Heart left ventricle (tissue), 16 donors: ENCODE measurements at places on chromosomes 1 and 21.

- no peaks in the 10 kb centered on the region for H3K36me3 ChIP-seq
- no peaks in the 10 kb centered on the region for H3K4me1 ChIP-seq
- no peak overlapping the region for H3K27ac ChIP-seq
- no peak overlapping the region for H3K4me3 ChIP-seq
These were observed 194.7 kb upstream of the FMN2 start for GRCh38 chr1:239896980-239897379.

DNA sequence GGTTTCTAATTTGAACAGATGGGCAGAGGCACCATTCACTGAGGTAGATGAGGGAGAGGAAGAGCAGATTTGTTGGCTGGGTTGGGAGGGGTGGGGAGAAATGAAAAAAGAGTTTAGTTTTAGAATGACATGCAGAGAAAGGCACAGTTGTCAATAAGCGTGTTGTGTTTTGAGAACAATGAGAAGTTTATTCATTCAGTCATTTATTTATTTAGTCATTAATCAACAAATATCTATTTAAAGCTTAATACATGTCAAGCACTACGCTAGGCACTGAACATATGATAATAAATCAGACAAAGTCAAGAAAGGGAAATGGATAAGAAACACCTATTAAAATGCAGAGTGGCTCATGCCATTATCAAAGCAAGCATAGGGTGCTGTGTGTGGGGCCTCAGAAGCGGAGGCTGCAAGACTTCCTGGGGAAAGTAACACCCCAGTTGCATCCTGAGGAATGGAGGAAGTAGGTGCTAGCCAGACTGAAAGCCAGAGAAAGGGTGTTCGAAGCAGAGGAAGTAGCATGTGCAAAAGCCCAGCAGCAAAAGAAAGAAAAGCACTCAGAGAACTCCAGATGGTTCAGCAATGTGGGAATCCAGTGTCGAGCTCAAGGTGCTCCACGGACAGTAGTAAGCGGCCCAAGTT is 114.1 kb downstream of the RNF220 start:
- peaks cover 3% of the 10 kb centered on the region for H3K27me3 ChIP-seq
- H3K4me1 ChIP-seq, result peaks cover under 1% of the 10 kb centered on the region
- no peak overlapping the region for H3K27ac ChIP-seq
- DNase-seq, result no peak
- H3K36me3 ChIP-seq, result no peaks in the 10 kb centered on the region

- no peak overlapping the region for H3K4me3 ChIP-seq
- H3K4me1 ChIP-seq, result peaks cover 14% of the 10 kb centered on the region
- no peaks in the 10 kb centered on the region for H3K36me3 ChIP-seq
These were observed 16.4 kb downstream of the TP73 start for GRCh38 chr1:3668585-3669300.

- peak overlapping the region; percentile 66 for H3K27ac ChIP-seq
- H3K36me3 ChIP-seq, result no peaks in the 10 kb centered on the region
- H3K27me3 ChIP-seq, result no peaks in the 10 kb centered on the region
- H3K4me3 ChIP-seq, result no peak overlapping the region
- no peak for DNase-seq
These were observed 6.7 kb downstream of the SOX13 start for GRCh38 chr1:204079608-204079999.

- no peaks in the 10 kb centered on the region for H3K27me3 ChIP-seq
- no peaks in the 10 kb centered on the region for H3K4me1 ChIP-seq
- no peak for DNase-seq
- no peak overlapping the region for H3K27ac ChIP-seq
These were observed 36.2 kb upstream of the LRRC8C start for GRCh38 chr1:89596698-89597097.

GRCh38 chr1:221439747-221440501 is 302.0 kb downstream of the DUSP10 start:
- no peak for DNase-seq
- H3K4me1 ChIP-seq, result peaks cover 7% of the 10 kb centered on the region
- H3K4me3 ChIP-seq, result no peak overlapping the region
- no peaks in the 10 kb centered on the region for H3K27me3 ChIP-seq
- H3K36me3 ChIP-seq, result no peaks in the 10 kb centered on the region

GRCh38 chr1:1779691-1780597 is 1.7 kb upstream of the NADK start:
- no peaks in the 10 kb centered on the region for H3K36me3 ChIP-seq
- H3K27ac ChIP-seq, result no peak overlapping the region
- DNase-seq, result peak; percentile 56
- no peaks in the 10 kb centered on the region for H3K27me3 ChIP-seq

DNA sequence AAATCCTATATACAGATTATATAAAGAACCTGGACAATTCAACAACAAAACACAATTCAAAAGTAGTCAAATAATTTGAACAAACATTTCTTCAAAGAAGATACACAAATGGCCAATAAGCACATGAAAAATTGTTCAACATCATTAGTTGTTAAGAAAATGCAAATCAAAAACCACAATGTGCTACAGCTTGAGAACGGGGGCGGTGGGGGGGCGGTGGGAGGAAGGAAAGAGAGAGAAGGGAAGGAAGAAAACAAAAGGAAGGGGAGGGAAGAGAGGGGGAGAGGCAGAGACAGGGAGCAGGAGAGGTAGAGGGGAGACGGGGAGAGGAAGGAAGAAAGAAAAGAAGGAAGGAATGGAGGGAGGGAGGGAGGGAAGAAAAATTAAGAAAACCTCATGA is 44.1 kb downstream of the ASH1L start:
- H3K36me3 ChIP-seq, result peaks cover 5% of the 10 kb centered on the region
- H3K4me3 ChIP-seq, result no peak overlapping the region
- no peaks in the 10 kb centered on the region for H3K4me1 ChIP-seq
- DNase-seq, result no peak
- no peaks in the 10 kb centered on the region for H3K27me3 ChIP-seq

- no peak overlapping the region for H3K4me3 ChIP-seq
- no peak for DNase-seq
- H3K4me1 ChIP-seq, result peaks cover 24% of the 10 kb centered on the region
These were observed 16.3 kb downstream of the RNF11 start for GRCh38 chr1:51252366-51252765.

DNA sequence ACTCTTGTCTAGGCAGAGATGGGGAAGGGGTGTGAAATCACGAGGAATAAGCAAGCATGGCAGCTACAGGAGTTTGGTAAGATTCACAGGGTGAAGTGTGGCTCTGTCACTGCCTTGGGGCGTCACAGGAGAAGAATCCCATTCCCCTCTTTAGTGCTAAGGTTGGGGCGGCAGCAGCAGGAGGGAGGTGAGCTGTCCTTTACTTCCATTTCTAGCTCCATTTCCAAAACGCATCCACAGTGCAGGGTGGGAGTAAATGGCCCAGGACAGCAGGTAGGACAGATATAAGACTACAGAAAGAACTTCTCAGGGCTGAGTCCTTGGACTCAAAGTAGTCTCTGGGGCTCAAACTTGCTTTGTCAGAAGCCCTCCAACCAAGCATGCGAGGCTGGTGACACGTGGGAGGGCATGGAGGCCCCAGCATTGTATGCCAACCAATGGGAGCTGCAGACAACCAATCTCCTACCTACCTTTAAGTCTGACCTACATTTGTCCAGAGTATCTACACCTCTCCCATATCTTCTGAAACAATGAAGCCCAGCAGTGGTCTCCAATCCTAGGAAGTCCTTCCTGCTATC is 8.5 kb downstream of the MEF2D start:
- peaks cover 100% of the 10 kb centered on the region for H3K4me1 ChIP-seq
- DNase-seq, result no peak
- H3K27me3 ChIP-seq, result no peaks in the 10 kb centered on the region
- peak overlapping the region; percentile 94 for H3K27ac ChIP-seq

- DNase-seq, result no peak
- H3K27ac ChIP-seq, result no peak overlapping the region
- H3K4me1 ChIP-seq, result peaks cover 93% of the 10 kb centered on the region
- H3K4me3 ChIP-seq, result no peak overlapping the region
- H3K36me3 ChIP-seq, result no peaks in the 10 kb centered on the region
These were observed 20.6 kb downstream of the SLC2A1 start for GRCh38 chr1:42937836-42938644.

DNA sequence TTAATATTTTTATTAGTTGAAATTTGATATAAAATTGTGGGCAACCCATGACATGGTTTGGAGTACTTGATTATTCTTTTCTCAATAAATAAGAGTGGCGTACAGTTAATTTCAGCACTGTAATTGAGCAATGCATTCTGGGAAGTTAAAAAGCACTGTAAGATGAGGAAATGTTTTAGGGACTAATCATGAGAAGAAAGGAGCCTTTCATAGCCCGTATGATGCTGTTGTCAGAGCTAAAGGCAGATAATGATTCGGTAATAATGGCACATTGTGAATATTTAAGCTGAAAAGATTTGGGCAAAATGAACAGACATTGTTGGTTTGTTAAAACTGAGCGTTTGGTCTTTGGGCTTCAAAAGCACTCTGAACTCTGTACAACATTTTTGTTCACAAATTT is 139.3 kb downstream of the NFIA start:
- no peak for DNase-seq
- no peaks in the 10 kb centered on the region for H3K27me3 ChIP-seq
- H3K27ac ChIP-seq, result no peak overlapping the region
- H3K36me3 ChIP-seq, result no peaks in the 10 kb centered on the region
- no peak overlapping the region for H3K4me3 ChIP-seq

GRCh38 chr1:7482077-7482476 is 289.0 kb upstream of the VAMP3 start:
- H3K27ac ChIP-seq, result no peak overlapping the region
- H3K27me3 ChIP-seq, result no peaks in the 10 kb centered on the region
- no peaks in the 10 kb centered on the region for H3K36me3 ChIP-seq
- H3K4me1 ChIP-seq, result peaks cover 3% of the 10 kb centered on the region

GRCh38 chr1:74748960-74749359 is 16.0 kb downstream of the TYW3 start:
- no peaks in the 10 kb centered on the region for H3K4me1 ChIP-seq
- H3K4me3 ChIP-seq, result no peak overlapping the region
- no peak overlapping the region for H3K27ac ChIP-seq
- peaks cover 18% of the 10 kb centered on the region for H3K36me3 ChIP-seq
- no peak for DNase-seq

DNA sequence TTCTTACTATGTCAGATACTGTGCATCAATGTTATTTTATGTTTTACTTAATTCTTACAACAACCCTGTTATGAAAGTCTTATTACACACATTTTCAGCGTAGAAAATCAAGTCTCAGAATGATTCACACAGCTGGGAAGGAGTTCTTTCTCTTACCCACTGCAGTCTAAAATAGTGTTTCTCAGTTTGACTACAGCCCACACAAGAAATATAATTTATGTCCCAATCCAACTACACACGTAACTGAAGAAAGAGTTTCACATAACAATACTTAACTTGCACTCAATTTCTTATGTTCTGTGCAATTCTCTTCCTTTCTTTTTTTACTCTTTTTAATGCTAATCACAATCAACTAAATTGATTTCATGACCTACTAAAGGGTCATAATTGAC is 252.8 kb upstream of the ADGRL2 start:
- H3K27ac ChIP-seq, result peak overlapping the region; percentile 50
- DNase-seq, result no peak
- no peaks in the 10 kb centered on the region for H3K27me3 ChIP-seq
- peaks cover 20% of the 10 kb centered on the region for H3K4me1 ChIP-seq

DNA sequence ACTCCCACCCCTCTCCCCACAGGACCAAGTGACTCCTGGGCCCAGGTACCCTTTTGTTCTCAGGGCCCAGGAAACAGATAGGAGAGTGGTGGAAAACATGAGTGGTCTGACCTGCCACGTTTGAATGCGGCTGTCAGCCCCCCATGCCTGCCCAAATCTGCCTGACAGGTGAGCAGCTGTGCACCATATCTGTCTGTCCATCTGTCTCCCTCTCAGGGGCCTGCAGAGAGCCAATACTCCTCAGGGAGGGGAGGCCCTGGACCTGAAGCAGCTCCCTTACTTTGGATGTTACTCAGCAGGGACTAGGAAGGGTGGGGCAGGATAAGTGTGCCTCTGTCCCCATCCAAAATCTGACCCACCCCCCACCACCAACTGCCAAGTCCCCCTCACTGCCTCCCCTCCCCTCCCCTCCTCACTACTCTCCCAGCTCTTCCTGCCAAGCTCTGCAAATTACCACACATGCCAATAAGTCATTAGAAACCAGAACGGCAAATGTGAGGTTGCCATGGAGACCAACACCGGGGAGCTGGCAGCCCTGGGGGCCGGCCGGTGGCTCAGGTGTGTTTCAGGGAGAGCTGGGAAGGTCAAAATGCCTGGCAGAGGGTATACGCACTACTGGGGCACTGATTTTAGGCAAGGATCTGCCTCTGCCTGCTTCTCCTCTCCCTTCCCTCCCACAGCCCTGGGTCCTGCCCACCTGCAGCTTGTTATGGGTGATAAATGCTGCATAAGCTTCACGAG is 11.5 kb downstream of the LRRN2 start:
- H3K4me1 ChIP-seq, result no peaks in the 10 kb centered on the region
- DNase-seq, result no peak
- H3K27ac ChIP-seq, result no peak overlapping the region
- H3K27me3 ChIP-seq, result peaks cover 13% of the 10 kb centered on the region
- no peak overlapping the region for H3K4me3 ChIP-seq
- no peaks in the 10 kb centered on the region for H3K36me3 ChIP-seq

GRCh38 chr1:161076410-161076809 is 6.7 kb upstream of the ARHGAP30 start:
- H3K4me1 ChIP-seq, result no peaks in the 10 kb centered on the region
- H3K27ac ChIP-seq, result no peak overlapping the region
- H3K36me3 ChIP-seq, result no peaks in the 10 kb centered on the region
- DNase-seq, result no peak

DNA sequence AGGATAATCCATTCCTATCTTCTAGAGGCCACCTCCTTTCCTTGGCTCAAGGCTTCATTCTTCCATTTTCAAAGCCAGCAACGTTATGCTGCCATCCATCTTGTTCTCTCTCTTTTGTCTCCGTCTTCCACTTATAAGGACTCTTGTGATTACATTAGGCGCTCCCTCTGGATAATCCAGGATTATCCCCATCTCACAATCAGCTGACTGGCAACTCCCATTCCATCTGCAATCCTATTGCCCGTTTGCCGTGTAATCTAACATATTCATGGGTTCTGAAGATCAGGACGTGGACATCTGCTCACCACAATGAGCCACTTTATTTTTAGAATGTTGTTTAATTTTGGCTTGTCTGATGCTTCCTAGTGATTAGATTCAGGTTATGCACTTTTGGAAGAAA is 89.3 kb downstream of the EBNA1BP2 start:
- no peaks in the 10 kb centered on the region for H3K27me3 ChIP-seq
- no peak overlapping the region for H3K27ac ChIP-seq
- no peaks in the 10 kb centered on the region for H3K36me3 ChIP-seq
- no peaks in the 10 kb centered on the region for H3K4me1 ChIP-seq
- no peak overlapping the region for H3K4me3 ChIP-seq

DNA sequence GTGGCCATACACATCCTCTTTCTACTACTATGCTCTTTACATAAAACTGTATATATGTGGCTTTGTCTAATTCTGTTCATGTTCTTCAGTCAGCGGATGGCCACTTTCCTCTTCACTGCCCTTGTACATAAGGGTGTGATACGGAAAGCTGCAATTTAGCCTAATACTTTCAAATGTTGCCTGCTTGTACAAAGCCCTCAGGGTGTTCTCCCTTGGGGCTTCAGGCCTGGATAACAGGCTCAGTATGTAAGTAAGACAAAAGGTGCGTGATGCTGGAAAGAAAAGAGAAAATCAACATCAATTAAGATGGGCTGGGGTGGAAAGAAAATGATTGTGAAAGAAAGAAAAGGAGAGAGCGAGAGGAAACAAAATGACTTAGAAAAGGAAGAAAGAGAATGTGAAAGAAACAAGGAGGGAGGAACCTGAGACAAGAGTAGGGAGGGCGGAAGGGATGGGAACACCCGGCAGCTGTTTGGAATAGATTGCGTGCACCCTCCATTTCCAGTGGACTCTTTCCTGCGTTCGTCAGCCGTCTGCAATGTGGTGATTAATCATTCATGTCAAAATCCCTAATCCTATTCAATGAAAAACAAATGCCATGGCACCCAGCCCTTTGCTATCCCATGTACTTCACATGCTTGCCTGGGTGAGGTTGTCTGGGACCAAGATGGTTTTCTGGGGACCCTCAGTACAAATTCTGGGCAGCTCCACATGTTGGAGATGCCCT is 553.6 kb downstream of the NUF2 start:
- H3K27ac ChIP-seq, result peak overlapping the region; percentile 62
- no peaks in the 10 kb centered on the region for H3K36me3 ChIP-seq
- peak; percentile 30 for DNase-seq
- no peaks in the 10 kb centered on the region for H3K4me1 ChIP-seq
